Endothelial cell of umbilical vein (primary cell): ENCODE measurements at places on chromosomes 13 and 19. TPM values are rescaled to one million over a fixed set of nuclear protein-coding genes. Genes with fewer than 3 reads are reported as not detected.

The HRC gene
- total RNA-seq: not detected in 2 replicates

The CFD gene
- 0.40 TPM in 1 of 2 replicates, not detected in the other for total RNA-seq

The ZSCAN4 gene
- not detected in 2 replicates for total RNA-seq

The SERPINE3 gene
- total RNA-seq: not detected in 2 replicates

DNA sequence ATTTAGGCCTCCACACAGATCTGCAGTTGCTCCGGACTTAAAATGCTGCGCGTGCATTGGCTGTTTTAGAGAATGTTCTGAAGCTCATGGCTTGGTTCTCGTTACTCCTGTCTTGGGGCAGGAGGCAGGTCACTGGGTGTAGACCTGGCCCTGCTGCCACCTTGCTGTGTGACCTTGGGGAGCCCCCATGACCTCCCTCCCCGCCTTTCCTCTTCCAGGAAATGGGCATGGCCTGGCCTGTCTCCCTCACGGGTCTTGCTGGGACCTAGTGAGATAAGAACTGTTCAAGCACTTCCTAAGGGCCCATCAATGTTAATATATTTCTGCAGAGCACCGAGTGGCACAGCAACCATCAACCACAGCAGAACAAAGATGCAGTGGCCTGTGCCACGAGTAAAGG is 49.4 kb downstream of the KLF2 start:
- no peak for DNase-seq

DNA sequence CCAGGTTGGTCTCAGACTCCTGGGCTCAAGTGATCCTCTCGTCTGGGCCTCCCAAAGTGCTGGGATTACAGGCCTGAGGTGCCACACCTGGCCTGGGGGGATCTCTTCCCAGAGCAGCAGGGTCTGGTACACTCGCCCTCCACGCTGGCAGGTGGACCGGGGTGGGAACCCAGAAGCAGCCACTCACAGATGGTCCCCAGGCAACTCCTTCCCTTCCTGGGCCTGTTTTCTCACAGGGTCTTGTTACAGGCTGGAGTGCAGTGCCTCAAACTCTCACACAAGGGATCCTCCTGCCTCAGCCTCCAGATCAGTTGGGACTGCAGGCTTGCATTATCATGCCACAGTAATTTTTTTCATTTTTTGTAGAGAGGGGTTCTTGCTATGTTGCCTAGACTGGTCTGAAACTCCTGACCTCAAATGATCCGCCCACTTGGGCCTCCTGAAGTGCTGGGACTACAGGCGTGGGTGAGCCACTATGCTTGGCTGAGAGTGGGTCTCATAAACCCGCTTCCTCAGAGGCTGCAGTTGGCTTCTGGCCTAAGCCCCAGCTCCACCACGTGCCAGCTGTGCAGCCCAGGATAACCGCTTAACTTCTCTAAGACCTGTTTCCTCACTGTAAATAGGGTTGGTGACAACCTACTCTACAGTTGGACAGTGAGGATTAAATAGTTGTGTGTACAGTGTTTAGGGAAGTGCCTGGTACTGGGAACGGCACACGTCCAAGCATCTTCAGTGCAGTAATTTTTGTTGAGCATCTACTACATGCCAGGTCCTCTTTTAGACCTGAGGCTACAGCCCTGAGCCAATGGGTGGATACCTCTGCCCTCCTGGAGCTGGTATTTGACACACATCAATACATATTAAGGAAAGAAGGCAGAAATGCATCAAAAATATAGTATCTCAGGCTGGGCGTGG is 871 bp upstream of the CCER2 start:
- no peak for DNase-seq

DNA sequence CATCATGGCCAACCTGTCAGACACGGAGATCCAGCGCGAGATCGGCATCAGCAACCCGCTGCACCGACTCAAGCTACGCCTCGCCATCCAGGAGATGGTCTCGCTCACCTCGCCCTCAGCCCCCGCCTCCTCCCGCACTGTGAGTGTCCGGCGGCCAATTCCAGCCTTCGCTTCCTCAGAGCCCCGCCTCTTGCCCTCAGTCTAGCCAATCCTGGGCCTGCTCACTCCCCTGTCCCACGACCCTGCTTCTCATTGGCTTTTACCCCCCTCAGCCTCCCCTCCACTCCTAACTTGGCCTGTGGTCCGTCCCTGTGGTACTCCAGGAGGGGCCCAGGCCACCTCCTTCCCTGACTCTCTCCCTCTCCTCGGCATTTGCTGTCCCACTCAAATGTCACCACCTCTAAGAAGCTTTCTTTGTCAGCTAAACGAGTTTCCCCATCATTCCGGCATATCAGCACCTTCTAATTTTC is 12.3 kb downstream of the HRC start:
- peak; percentile 92 for DNase-seq

DNA sequence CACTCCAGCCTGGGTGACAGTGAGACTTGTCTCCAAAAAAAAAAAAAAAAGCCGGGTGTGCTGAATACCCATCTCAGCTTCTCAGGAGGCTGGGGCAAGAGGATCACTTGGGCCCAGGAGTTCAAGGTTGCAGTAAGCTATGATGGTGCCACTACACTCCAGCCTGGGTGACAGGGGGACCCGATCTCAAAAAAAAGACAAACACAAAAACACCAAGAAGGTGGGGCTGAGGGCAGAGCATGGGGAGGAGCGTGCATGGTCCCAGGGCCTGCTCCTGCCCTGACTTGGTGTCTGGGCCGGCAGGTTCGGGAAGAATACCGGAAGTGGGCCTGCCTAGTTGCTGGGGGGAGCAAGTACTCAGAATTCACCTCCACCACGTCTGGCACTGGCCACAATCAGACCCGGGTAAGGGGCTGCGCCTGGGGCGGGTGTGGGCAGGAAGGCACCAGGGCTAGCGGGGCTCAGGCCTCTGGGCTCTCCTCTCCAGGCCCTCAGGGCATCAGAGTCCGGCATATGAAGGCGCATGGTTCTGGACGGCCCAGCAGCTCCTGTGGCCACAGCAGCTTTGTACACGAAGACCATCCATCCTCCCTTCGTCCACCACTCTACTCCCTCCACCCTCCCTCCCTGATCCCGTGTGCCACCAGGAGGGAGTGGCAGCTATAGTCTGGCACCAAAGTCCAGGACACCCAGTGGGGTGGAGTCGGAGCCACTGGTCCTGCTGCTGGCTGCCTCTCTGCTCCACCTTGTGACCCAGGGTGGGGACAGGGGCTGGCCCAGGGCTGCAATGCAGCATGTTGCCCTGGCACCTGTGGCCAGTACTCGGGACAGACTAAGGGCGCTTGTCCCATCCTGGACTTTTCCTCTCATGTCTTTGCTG is 11.3 kb downstream of the DDX39A start:
- no peak for DNase-seq

DNA sequence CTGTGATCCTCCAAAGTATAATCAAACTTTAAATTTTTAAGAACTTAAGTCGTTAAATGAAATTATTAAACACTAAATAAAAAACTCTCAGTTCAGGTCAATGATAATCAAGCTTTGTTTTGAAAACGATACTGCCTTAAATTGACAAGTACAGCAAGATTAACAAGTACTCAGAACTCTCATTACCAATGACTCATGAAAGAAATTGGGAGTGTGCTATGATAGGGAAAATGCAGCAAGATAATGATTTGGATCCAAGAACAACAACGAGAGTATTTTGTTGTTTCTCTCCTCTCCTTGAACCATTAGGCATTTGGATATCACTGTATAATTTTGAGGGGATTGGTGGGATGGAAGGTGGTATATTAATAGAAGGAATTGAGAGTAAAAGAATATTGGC is 10.2 kb downstream of the N4BP2L2 start:
- DNase-seq: peak; percentile 9

DNA sequence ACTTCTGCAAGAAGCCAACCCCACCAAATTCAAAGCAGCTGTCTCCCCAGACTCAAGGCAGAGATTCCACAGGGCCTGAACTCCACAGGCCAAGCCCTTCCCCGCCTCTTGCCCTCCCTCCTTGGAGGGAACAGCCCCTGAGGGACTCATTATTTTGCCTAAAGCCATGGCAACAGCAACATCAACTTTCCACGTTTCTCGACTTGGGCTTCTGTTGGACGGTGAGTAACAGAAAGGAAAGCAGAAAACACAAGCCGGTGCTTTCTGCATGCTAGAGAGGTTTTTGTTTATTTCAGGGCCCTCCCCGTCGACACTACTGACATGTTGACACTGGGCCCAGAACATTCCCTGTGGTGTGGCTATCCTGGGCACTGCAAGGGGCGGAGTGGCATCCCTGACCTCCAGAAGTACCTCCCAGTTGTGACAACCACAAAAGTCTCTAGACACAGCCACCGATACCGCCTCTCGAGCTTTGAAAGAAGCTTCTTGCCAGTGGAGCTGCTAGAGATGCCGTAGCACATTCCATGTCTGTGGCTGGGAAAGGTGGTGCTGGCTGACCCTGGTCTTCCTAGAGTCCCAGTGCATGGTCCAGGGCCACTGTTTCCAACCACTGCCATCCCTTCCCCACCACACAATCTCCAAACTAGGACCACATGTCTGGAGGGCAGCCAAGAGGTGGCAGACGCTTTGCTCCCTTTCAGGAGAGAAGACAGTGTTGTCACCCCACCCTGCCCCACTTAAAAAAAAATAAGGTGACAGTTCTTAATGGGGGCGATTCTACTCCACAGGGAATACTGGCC is 12.8 kb downstream of the CAPS start:
- DNase-seq: no peak

DNA sequence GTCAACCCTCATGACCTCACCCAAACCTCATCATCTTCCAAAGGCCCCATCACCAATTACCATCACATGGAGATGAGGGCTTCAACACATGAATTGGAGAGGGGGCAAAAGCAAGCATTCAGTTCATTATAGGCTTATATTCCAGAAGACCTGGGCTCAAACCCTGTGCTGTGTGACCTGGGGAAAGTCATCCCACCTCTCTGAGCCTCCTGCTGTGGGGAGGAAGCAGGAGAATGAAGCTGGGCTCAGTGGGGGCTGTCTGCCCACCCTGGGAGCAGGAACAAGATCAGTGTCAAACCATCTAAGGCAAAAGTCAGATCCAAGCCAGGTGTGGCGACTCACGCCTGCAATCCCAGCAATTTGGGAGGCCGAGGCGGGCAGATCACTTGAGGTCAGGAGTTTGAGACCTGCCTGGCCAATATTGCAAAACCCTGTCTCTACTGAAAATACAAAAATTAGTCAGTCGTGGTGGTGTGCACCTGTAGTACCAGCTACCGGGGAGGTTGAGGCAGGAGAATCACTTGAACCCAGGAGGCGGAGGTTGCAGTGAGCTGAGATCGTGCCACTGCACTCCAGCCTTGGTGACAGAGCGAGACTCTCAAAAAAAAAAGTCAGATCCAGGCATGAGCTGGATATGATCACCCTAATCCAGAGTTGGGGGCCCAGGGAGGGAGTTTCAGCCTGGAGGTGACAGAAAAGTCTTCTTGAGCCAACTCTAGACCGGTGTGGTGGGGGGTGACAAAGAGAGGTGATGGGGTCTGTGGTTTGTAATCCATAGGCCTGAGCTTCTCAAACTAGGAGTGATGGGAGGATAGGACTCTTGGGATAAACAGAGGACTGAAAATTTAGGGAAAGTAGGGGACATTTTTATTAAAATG is 1.6 kb upstream of the TPM4 start:
- DNase-seq: no peak

DNA sequence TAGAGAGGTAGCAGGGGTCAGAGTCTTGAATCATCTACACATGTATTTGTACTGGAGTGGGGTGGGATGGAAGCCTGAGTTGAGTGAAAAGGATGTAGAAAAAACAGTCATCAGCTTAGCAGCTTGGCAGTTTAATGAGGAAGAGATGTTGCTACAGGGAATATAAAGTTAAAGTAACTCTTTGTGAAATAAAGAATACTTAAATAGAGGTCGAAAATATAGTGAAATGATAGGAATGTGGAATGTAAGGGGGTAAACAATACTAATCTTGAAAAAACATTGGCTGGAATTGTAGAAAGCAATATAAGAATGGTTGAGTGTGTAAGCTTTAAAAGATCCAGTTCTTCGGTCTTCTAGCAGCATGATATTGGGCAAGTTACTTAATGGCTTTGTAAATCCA is 22.7 kb downstream of the NUP58 start:
- DNase-seq: no peak

DNA sequence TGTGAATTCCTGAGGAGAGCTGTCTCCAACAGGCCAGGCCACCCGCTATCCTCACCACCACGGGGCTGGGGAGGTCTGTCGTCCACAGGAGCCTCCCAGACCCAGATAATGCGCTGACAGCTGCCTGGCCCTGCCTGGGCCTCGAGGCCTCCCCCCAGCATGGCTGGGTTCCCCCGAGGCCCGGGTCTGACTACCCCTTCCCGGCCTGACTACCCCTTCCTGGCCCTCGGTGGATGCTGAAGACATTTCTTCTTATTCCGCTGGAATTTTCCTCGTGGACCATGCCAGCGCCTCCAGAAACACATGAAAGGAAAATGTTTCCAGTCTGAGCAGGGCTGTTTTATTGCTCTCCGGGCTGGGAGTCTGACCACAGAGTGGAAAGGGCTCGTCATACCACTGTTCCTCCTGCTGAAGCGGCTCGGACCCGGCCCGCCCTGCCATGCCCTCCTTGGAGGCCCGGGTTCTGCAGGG is 16.8 kb upstream of the COMP start:
- no peak for DNase-seq

DNA sequence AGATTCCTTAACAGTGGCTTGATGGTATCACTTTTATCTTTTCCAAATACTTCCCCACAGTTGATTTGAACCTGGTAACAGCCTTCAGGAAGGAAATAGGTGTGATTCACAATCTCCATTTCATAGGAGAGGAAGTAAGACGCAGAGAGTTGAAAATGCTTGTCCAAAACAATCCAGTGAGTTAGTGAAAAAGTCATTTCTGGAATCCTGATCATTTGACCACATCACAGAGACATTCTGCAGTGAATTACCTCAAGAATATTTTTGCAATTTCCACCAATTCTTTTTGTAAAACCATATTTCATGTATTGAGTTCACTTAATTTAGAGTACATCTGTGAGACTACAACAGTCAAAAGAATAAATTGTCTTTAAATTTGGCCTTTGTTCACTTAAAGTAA is 292.8 kb downstream of the DCLK1 start:
- peak; percentile 89 for DNase-seq

DNA sequence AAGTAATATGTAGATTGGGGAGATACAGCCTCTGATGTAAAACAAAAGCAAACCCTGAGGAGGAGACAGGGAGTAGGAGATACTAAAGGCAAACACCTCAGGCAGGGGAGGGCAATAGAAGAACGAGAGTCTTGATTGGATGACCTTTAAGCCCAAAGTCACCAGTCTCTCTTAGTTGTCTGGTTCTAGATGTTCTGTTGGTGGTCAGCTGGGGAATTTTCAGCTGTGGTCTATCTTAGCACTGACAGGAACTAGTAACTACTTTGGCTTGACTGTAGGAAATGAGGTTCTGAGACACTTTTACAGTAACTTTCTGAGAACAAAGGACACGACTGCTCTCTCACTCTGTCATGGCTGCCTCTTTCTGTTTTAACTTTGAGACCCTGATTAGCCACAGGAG is 290.7 kb upstream of the MIR17HG start:
- no peak for DNase-seq

DNA sequence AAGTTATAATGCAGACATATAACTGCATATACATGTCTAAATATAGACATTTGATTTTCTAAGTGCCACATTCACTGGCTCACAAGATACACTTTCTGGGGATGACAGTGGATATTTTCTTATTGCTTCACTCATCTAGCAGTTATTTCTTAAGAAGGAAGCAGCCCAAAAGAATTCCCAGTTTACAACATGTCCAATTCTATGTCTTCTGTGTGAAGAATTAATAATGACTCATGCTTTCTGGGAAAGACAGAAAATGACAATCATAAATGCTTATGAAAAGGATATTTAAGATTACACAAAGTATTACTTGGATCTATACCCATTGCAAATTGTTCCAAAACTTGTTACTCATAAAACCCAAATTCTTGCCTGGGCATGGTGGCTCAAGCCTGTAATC is 543.4 kb downstream of the SUCLA2 start:
- no peak for DNase-seq

GRCh38 chr13:32600890-32601289 is 14.6 kb downstream of the PDS5B start:
- DNase-seq: no peak

- DNase-seq: no peak
Measured at GRCh38 chr13:66489172-66489571, 741.0 kb downstream of the PCDH9 start.
